NCI-H748 treated with DMSO at 0.1 percent for 48 hours (cell line): ENCODE measurements at places on chromosomes 2 and 18.
A peak's percentile ranks its signal among the peaks of the same experiment; 100 is the strongest.

- no peak for DNase-seq
Measured at GRCh38 chr2:61784643-61785042, 69.2 kb downstream of the FAM161A start.

- DNase-seq = peak; percentile 23
Measured at GRCh38 chr18:57433482-57433881, 1.7 kb upstream of the ONECUT2 start.

GRCh38 chr2:53183581-53183980 is 584.0 kb upstream of the CHAC2 start:
- DNase-seq = no peak

DNA sequence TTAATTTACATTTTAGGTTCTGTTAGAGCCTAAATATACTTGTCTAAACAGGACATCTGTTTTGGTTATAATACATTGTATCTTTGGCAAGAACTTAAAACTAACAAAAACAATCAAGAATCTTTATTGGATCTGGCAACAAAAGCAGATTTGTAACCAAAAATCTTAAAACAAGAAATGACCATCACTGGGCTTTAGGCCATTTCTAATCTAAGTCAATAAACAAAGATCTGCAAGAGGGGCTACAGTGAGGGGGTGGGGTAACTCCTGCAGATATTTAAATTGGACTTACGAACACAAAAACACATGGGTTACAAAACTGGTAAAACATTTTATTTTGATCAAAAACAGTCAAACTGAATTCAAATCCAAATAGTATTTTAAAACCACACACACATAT is 77.3 kb downstream of the SRBD1 start:
- no peak for DNase-seq

GRCh38 chr18:47895565-47896250 is 34.8 kb downstream of the SMAD2 start:
- no peak for DNase-seq

GRCh38 chr18:63378919-63379638 is 12.1 kb upstream of the KDSR start:
- no peak for DNase-seq

DNA sequence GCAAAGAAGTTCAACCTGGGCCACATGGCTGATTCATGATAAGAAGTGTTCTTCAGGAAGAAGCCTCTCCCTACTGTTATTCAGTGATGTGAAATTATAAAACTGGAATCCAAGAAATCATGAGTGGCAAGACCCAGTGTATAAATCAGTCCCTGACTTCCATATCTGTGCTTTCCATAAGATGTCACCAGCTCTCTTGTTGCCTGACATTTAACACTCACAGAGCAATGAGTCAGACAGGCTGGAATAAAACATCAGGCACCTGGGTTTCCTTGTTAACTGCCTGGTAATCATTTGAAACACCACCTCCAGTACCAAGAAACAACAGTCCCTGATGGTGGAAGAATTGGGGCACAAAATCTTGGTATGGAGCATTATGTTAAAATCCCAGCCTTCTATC is 76.1 kb downstream of the SCG2 start:
- no peak for DNase-seq

- no peak for DNase-seq
Measured at GRCh38 chr2:24259316-24259715, 84.5 kb downstream of the FAM228A start.
